ENCODE measurements at places on chromosomes 4 and X.

GRCh38 chr4:17875402-17876070, 64.8 kb downstream of the NCAPG start:
- no peak for DNase-seq

- DNase-seq, result no peak
These were observed 20.2 kb upstream of the RASL11B start for GRCh38 chr4:52841682-52842456.

DNA sequence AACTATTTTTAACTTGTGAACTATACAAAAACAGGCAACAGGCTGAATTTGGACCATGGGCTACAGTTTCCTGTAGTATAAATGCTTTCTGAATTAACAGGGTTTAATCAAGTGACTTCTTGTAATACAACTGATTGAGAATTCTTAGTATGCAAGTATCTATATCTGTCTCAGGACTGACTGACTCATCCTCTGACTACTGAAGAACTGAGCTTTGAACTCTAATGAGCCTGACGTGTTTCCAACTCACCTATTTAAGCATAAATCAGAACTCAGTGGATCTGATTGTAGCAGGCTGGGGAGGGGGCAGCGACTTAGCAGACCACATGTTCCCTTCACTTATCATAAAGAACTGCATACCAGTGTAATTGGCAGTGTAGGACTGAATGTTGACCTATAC, 7.8 kb downstream of the SPATA4 start:
- DNase-seq, result no peak

GRCh38 chrX:24956828-24957227, 58.9 kb downstream of the ARX start:
- DNase-seq, result no peak

DNA sequence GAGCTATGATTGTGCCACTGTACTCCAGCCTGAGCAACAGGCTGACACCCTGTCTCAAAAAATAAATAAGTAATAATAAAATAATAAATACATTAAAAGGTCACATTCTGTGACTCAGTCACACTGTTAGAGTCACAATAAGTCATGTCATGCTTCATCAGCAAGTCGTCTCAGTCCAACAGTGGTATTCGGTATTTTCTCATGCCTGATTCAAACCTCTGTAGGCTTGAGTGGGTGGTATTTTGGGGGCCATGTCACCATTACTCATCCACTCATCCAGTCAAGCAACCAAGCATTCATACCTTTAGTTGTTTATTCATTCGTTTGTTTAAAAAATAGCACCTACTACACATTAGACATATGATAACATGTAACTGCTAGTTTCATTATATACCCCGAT, 46.9 kb downstream of the SUPT20HL2 start:
- no peak for DNase-seq

DNA sequence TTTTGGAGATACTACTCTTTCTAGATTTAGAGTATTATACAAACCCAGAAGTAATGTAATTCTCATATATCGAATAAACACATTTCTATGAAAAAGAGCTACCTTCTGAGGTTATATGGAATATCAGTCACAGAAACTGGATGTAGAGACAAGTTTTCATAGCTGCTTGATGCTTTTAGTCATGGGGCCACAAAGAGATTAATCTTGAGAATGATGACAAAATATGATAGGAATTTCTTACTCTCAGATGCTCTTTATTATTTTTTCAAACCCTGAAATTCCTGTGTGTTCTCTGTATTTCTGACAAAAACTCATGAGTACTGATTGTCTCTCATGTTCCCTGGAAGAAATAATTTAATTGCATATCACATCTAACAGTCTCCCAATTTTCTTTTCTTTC, 662.5 kb downstream of the RAPGEF2 start:
- no peak for DNase-seq

DNA sequence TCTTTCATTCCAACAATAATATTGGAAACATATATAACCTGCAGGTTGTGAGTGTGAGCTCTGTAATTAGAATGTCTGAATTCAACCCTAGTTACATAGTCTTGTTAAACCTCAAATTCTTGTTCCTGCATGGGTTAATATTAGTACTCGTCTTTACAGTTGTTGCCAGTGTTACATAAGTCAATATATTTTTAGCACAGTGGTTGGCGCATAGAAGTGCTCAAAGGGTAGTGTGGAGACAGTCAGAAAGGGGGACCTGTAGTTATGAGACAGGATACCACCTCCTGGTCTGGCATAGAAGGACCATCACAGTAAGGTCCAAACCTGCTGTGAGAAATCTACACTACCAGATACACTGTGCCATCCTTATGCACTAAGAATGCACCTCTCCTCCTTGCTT, 1045.9 kb upstream of the SLIT2 start:
- DNase-seq, result no peak

- DNase-seq, result no peak
These were observed 113.4 kb downstream of the BCOR start for GRCh38 chrX:39984191-39984956.

DNA sequence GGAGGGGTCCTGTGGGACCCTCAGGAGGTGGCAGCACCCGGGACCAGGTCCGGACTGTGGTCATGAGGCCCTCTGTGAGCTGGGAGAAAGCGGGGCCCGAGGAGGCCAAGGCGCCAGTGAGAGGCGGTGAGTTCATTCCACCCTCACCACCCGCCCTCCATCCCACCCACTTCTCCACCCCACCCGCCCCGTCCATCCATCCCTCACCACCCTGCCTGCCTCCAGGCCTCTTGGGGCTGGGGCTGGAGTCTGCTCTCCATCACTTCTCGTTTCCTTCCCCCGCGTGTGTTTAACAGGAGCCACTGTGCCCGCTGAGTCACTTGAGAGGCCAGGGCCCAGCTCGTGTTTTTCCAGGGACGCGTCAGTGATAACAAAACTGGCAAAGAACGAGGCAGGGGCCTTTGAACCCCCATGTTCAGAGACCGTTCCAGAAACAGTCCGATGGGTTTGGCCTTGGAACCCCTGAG, 6.2 kb downstream of the SH3TC1 start:
- no peak for DNase-seq

DNA sequence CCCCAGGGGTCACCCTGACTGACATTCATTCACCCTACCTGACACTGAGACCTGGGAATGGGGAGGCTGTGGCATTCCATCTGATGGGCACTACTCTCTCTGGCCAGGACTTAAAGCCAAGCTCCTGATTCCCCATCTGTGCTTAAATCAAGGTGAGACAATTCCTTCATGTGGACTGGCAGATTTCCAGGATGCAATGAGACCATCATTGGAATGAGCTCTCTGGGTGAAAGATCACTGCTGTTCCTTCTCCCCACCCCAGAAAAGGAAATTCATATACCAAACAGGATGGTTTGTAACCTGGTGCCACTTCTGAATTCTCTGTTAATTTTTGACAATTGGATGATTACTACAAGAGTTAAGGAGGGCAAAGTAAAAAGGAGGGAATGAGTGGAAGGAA, 354.8 kb downstream of the MID1IP1 start:
- no peak for DNase-seq

DNA sequence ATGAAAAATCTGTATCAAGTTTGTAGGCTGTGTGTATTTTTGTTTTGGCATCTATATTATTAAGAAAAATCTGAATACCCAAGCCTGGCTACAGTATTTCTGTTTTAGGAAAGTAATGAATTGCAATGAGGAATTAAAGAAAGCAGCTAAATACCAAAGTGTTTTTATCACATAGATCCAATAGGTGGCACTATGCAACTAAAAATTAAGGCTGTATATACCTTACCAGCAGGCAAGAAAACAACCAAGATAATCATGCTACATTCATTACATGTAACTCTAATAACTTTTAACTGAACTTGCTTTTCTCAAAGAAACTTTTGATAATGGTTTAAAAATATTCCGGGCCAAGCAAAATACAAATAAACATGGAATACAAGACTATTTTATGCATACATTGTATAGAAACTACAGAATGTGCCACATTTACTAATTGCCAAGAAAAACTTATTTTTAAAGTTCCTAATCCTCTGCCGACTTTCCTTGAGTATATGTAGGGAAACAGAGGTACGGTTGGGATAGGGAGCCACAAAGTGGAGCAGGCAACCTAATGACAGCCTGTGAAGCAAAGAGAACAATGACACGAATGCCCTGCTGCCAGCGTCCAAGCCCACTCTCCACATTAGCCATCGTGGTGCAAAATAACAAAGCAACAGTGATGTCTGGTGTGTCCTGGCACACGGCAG, 63.7 kb downstream of the SEC24D start:
- DNase-seq, result no peak

- no peak for DNase-seq
These were observed 39.1 kb downstream of the ADGRL3 start for GRCh38 chr4:61239250-61239649.

DNA sequence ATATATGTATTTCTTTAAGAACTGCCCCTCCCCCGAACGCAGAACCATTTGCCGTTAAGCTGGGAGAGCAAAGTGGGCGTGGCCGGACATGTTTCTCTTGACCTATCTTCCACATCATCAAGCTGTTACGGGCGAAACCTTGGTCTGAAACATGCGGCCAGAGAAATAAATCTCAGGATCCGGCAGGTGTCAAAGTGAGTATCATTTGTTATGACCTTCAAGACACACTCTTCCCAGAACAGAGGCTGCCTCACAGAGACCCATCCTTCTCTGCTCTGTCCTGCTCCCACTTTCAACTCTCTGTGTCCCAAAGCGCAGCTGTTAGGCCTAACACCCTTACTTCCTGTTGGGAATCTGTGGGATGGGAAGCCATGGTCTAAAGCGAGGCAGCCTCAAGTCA, at the start of gene MAGEB18:
Gene MAGEB18 (plus strand): TSS at position 70 of the 400 bp plus-strand sequence. CDS start 643 bp downstream, outside the sequence.
- no peak for DNase-seq

GRCh38 chrX:97842468-97843199, 958.9 kb downstream of the RPA4 start:
- no peak for DNase-seq

- DNase-seq, result no peak
These were observed 13.2 kb upstream of the XIAP start for GRCh38 chrX:123846577-123847038.

- no peak for DNase-seq
These were observed 18.1 kb downstream of the CHIC1 start for GRCh38 chrX:73581002-73581628.

- DNase-seq, result peak; percentile 5
These were observed 367.0 kb downstream of the BCOR start for GRCh38 chrX:39730662-39731329.

- no peak for DNase-seq
These were observed 180.0 kb downstream of the CFAP299 start for GRCh38 chr4:80515496-80515895.

DNA sequence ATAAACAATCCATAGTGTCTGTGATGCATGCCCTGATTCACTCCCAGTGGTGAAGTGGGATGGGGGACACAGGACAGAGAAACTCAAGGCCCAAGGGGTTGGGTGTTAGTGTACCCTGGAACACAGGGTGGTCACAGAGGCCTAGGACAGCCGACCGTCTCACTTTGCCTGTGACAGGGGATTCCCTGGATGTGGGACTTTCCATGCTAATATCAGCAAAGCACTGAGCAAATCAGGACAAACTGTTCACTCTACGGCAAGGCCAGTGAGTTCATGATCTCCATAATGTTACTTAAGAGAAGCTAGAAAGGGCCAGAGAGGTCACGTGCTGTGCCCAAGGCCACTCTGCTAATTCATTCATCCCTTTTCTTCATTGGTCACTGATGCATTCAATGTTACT, 158.7 kb upstream of the RBPJ start:
- no peak for DNase-seq

- DNase-seq, result no peak
These were observed 9.8 kb upstream of the CENPU start for GRCh38 chr4:184743650-184744049.

DNA sequence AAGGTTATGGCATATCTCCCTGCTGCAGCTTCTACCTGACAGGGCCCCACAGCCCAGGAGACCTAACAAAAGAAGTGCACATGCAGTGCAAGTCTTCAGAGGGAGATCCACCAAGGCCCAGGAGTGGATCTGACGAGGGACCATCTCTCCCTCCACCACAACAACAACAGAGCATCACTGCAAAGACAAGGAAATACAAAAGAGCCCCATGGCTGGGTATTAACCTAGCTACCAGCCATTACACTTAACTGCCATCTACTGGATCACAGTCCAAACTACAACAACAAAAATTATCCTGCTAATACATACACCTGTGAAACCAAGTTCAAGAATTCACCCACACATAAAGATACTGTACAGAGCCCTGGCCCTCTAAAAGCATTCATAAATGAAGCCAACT, 280.2 kb upstream of the SLC7A11 start:
- no peak for DNase-seq

DNA sequence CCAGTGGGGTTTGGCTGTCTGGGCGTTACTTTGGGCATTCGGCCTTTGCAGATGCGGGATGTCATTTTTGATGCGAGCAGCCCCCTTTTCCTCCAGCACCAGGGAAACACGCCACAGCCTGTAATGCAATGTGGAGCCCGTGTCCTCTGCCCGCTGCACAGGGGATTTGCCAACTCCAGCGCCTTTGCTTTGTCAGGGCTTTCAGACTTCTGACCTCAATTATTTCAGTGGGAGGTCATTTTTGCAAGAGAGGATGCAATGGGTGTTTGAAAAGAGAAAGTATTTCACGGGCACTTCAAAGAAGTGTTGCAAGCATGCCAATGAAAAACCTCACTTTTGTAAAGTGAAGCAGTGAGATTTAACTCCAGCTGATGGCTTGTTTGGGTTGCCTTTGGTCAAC, 11.5 kb downstream of the CLCN4 start:
- no peak for DNase-seq

All from NCI-H2081 treated with DMSO at 0.1 percent for 48 hours (cell line).